Fibroblast of skin of scalp (primary cell): ENCODE measurements at places on chromosomes 1 and 21.

GRCh38 chr1:192951691-192952460 lies 107.3 kb downstream of the UCHL5 start:
- peak; percentile 80 for DNase-seq

GRCh38 chr1:166960858-166961474 lies 14.4 kb downstream of the ILDR2 start:
- no peak for DNase-seq

DNA sequence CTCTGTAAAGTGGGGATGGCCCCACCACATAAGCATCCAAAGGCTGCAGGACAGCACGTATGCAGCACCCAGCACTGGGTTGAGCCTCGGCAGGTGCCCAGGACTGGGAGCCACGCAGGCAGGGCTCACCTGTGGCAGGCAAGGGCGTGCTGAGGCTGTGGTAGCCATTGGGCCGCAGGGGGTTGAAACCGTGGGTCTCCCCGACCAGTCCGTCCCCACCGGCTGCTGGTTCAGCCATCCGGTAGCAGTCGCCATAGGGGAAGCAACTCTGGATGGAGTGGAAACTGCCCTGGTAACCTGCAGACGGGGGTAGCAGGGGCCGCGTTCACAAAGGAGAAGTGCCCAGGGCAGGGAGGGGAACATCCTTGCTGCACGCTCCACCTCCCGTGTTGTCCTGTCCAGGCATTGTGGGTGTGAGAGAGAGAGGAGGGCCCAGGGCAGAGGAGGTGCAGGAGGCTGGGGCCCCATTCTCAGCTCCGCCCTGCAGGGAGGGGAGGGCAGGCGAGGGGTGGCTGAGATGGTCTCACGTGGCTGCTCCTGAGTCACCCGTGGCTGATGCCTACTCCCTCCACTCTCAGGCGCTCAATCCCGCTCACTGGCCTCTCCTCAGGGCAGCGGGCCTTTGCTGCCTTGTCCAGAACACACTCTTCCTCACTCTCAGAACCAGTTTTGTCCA lies 49.9 kb downstream of the DMRTB1 start:
- DNase-seq = peak; percentile 36

DNA sequence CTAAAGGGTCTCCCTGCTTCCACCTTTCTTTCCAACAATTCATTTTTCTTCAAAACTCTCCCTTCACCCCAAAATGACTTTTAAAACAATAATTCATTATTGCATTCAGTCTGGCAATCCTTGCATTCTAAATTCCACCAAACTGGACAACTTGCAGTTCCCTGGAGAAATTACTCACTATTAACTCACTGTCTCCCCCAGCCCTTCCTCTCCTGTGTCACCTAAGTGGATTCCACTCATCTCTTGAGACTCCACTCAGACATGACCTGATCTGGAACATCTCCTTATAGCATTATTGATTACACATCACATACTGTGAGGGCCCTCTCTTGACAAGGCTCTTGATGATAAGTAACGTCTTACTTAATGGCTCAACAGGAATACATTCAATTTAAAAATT lies 257.1 kb downstream of the BRINP2 start:
- DNase-seq = no peak

- no peak for DNase-seq
Observed at GRCh38 chr1:226919587-226919986, 20.5 kb upstream of the COQ8A start.

DNA sequence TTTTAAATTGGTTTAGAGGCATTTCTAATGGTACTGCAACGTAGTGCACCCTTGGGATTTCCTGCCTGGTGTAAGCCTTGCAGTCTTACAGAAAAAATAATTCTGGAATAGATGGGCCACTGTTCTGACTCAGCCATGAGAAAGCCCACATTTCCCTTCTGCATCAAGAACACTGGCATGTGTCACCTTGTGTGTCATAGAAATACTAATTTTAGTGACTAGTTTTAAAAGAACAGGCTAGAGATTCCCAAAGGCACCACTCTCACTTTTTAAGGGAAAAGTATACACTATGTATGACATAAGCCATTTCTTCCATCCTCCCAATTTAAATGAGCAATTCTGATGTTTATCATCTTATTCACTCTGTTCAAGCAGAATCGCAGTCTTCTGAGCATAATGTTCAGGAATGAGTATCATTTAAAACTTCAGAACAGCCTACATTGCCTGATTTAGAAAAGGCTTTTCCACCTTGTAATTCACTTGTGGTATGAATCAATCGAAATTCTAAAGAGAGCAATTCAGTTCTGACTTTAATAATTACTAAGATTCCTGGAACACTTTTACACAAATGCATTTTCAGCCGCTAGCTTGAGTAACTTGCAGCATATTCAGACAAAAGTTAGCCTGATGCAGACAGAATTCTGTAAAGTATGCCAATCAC lies 18.8 kb downstream of the RGS13 start:
- peak; percentile 73 for DNase-seq

GRCh38 chr1:213659580-213660547 lies 327.9 kb upstream of the PROX1 start:
- DNase-seq = no peak

GRCh38 chr1:75672528-75673393 lies 51.7 kb upstream of the ACADM start:
- DNase-seq = peak; percentile 85

GRCh38 chr1:177947623-177948022 lies 22.2 kb downstream of the SEC16B start:
- DNase-seq = no peak

GRCh38 chr1:224245188-224245587 lies 62.1 kb downstream of the DEGS1 start:
- DNase-seq = no peak

GRCh38 chr1:205235951-205236350 lies 8.2 kb downstream of the TMCC2 start:
- DNase-seq = no peak

DNA sequence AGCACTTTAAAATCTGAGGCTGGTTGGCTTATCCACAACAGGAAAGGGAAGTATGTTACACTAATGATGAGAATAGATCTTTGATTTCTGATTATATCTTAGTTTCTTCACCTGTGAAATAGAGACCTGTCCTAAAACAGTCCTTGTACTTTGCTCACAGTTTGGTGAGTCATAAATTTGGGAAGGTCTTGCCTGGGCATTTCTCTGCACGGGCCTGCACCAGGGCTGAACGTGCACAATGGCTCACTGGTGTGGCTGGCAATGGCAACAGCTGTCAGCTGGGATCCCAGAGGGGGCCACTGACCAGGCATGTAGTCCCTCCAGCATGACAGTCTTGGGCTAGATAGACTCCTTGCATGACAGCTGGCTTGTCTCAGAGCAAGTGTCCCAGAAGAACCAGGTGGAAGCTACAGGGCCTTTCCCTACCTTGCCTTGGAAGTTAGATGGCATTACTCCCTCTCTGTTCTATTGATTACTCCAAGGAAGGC lies 367.4 kb downstream of the DISC1 start:
- no peak for DNase-seq

DNA sequence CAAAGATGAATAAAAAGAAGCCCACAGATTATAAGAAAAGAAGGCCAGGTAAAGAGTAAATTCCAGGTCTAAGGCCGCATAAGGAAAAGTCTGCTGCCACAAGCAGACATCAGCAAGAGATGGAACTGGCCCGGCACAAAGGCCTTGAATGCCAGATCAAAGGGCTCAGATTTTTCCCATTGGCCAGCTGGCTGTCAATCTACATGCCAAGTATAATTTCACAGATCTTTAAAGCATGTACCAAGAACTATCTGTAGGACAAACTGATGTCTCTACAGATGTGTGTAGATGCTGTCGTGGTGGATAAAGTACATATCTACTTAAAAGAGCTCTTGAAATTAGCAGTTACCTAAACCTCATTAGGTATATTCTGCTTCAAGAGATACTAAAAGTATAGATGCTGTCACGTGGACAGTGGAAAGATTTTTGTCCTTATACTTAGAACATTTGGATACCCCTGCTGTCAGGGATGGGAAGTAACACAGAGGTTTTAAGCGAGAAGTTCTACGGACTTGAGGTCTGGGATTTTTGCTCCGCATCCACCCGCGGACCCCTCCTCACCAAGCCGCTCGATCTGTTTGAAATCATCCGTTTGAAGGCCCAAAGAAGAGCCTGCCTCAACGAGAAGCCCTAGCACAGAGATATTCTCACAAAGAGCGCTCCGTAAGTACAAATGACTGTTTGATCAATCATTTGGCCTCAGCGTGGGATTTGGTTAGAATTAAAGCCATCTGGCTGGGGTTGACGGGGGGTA lies 10.1 kb downstream of the GLIS1 start:
- peak; percentile 64 for DNase-seq

DNA sequence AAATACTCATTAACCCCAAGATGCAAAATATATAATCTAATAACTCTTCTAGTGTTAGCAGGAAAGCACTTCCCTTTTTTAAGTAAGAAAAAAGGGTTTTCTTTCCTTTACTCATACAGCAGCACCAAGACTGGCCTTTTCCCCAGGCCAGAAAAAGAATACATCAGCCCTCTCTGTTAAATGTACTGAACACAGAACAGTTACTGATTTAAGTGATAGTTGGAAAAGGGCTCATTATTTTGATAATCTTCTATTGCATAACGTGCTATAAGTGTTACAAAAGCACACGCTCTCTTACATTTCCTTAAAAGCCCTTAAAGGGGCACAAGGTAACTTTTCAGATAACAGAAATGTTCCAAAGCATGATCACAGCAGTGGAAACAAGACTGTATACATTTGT lies 142.9 kb downstream of the TIAM1 start:
- DNase-seq = no peak

DNA sequence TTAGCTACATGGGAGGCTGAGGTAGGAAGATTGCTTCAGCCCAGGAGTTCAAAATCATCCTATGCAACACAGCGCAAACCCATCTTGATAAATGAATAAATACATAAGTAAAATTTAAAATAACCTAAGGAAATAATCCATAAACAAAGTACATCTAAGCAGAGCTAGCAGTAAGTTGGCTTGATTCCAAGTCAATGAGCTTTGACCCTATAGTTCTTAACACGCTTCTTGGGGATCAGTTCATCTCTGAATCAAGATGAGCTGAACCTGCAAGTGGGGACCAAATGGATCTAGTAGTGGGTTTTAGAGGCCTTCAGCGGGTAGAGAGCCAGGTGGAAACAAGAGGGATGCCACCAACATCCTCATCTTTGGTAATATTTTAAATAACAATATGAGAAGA lies 31.5 kb upstream of the PHGDH start:
- DNase-seq = no peak

GRCh38 chr1:28249013-28249865 lies 10.1 kb upstream of the SESN2 start:
- DNase-seq = peak; percentile 89

GRCh38 chr1:56235909-56236510 lies 343.4 kb downstream of the PLPP3 start:
- DNase-seq = no peak

- no peak for DNase-seq
Observed at GRCh38 chr21:40602080-40602479, 244.9 kb downstream of the DSCAM start.

DNA sequence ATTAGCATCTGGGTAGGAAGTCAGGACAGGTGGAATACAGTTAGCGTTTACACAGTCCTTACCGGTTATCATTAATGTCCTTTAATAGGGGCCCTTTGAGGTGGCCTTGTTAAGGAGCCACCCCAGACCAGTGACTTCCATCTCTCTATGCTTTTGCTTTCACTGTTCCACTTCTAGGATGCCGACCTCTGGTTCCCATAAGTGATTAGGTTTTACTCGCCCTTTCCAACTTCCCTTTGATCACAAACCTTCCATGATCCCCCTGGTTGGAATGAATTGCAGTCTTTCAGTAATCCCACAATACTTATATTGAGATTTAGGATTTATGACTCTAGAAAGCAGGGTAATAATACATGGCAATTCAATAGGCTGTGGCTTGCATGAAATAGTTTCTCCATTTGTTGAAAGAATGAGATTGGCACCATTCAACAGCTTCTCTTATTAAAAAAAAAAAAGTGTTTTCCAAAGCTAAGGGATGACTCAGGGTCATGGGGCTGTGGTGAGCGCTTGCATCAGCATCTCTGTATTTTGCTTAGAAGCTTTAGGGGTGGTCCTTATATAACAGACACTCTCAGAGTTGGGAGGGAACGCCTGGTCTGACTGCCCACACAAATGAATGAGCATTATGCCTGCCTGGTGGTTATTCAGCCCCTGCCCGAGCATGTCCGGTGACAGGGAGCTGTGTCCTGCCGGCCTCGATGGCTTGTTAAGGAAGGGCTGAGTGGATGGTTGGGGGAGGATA lies 110.5 kb downstream of the CNIH3 start:
- DNase-seq = peak; percentile 95

GRCh38 chr1:33188572-33189275 lies 6.9 kb upstream of the TRIM62 start:
- no peak for DNase-seq

GRCh38 chr1:85628791-85629531 lies 48.4 kb downstream of the CCN1 start:
- peak; percentile 98 for DNase-seq

- DNase-seq = no peak
Observed at GRCh38 chr1:39088658-39089057, 62.5 kb downstream of the NDUFS5 start.

GRCh38 chr1:33049371-33049770 lies 12.7 kb upstream of the AK2 start:
- DNase-seq = no peak

DNA sequence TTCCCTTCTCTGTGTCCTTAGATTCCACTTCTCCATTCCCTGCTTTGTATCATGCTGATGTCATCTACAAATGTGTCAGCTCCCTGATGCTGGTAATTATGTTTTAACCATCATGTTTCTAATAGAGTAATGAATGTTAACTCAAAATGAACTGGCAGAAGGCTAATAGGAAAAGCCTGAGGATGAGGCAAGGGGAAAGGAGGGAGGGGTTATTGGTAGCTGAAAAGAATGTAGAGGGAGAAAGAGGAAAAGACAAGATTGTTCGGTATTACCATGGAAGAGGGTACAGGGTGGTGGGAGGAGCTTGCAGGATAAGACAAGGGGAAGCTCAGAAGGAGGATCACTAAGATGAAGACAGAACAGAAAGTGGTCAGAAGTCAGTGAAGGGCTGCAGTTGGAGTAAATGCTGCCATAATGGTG lies 150.9 kb downstream of the ZC3H11B start:
- no peak for DNase-seq

DNA sequence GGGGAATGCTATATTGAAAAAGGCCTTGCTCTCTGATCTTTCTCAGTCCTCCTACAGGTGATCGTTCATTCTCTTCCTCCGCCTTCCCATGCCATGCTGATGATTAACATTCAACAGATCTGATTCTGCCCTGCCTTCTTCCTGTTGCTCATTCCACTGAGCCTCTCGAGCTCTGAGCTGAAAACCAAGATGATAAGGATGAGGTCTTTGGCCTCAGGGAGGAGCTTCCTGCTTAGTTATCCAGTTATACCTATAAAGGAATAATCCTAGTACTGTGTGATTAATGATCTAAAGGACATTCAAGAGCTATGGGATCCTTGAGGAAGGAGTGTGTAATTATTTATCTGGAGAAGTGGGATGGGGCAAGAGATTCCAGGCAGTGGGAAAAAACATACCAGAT lies 25.2 kb upstream of the MAP3K7CL start:
- DNase-seq = peak; percentile 37
